ENCODE measurements at places on chromosomes 4 and X.

DNA sequence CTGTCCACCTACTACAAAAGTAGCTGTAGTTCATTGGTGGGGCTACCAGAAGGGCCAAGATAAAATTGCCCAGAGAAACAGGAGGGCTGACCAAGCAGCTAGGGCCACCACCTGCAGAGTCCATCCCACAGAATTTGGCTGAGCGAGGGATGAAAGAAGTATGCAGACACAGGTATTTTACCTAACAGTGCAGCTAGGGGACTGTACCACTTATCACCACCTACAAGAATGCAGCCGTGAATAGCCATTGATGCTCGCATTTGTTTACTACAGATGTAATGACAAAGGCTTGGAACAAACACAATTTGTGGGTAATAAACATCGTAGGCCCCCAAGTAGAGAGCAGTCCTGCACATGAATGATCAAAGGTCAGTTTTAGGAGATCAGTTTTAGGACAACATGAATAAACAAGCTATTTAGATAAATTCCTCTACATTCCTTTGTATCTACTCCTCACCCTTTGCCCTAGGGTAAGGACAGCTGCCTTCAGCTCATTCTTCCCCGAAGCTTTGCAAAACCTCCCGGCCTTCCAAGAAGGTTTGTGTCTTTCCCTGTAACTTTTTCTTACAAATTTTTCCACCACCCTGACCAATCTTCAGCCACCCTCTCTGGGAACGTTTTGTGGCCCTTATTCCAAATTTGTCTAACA, 49.5 kb downstream of the ZNF718 start:
- no peak for DNase-seq

GRCh38 chrX:10597871-10598270, 22.5 kb downstream of the MID1 start:
- no peak for DNase-seq

DNA sequence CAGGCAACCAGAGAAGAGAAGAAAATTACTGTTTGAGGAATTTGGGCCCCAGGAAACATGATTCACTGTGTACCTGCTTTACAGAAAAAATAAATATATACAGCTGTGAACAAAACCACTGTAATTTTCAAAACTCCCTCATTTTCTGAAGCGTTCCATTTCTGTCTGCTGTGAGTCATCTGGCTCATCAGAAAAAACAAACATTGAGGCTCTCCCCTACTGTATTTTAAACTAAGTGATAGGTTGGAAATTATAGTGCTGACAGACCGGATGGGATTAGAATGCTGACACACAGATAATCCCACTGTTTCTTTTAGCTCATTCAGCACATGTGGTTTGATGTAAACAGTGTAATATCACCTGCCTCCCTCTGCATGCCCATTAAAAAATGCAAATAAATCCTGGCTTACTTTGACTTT, 847.0 kb downstream of the TRIML1 start:
- DNase-seq, result no peak

GRCh38 chr4:84146300-84146959, 352.7 kb downstream of the NKX6-1 start:
- DNase-seq, result no peak

DNA sequence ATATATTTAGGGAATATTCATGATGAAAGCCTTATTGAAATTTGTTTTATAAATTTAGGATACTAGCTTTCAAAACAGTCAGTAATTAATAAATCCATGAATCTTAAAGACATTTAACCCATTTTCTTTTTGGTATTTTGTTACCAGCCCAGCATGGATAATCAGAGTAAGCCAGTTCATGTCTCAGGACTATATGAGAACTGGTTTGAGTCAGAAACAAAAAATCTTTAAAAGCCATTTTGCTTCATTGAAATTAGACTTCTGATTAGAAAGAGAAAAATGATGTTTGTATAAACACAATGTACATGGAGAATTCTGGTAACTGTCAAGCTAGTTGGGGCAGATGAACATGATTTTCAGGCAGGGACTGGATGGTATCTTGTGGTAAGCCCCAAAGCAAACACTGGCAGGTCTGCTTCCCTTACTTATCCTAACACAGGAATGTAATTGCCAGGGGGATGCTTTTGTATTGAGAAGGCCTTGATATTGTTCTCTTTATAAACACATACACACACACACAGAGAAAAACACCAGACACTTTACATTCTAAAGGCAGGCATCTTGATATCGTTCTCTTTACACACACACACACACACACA, 9.4 kb downstream of the ARHGAP10 start:
- DNase-seq, result no peak

- no peak for DNase-seq
Observed at GRCh38 chr4:124104101-124104500, 608.4 kb downstream of the ANKRD50 start.

DNA sequence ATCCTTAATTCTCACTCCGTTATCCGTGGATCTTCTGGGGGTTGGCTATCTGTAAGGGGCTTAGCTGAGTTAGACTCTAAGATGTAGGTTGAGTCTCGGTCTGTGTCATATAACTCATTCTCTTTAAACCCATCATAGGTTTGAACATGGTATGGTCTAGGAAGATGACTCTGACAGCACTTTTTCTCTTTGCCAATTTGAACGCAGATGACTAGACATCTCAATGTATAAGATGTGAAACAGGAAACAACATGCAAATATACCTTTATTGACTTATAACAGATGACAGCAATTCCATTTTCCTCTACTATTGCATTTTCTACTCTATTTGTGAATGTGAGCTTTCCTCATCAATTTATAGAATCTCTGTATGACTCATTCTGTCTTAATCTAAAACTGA, 634.8 kb upstream of the MAGEB2 start:
- DNase-seq, result no peak

DNA sequence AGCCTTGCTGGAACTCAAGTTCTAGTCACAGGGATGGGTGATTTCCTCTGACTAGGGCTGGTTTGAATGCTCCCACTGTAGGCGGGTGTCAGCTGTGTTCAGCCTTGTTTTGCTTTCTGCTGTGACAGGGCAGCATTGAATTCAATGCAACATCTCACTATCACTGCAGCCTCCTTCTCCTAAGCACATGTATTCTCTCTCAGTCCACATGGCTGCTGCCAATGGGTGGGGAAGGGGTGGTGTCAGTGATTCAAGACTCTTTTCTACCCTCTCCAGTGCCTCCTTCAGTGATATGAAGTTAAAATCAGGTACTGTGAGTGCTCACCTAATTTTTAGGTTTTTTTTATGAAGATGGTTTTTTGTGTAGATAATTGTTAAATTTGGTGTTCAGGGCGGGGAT, 46.3 kb downstream of the COL4A5 start:
- DNase-seq, result no peak

DNA sequence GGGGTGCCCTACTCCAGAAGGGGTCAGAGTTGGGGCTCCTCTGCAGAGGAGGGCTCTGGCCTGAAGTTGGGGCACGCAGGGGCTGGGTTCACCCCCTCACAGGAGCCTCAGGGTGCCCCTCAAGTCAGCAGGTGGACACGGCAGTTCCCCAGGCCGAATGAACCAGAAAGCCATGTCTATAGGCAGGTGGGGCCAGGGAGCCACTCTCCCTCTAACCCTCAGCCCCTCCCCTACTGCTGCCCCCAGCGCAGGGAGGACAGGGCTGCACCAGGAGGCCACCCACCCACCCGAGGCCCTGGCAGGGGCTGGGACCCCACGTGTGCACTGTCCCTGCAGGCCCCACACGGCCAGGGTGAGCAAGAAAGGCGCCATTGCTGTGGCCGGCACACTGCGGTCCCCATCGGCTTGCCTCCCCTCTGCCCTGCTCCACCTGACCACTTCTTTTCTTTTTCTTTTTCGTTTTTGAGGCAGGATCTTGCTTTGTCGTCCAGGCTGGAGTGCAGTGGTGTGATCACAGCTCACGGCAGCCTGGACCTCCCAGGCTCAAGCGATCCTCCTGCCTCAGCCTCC, 83.8 kb downstream of the FAM53A start:
- no peak for DNase-seq

DNA sequence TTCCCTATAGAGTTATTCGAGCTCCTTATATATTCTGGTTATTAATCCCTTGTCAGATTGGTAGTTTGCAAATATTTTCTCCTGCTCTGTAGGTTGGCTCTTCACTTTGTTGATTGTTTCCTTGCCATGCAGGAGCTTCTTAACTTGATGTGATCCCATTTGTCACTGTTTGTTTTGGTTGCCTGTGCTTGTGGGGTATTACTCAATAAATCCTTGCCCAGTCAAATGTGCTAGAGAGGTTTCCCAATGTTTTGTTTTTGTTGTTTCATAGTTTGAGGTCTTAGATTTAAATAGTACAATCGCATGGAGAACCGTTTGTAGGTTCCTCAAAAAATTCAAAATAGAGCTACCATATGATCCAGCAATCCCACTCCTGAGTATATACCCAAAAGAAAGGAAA, 2.3 kb upstream of the SYTL5 start:
- no peak for DNase-seq

DNA sequence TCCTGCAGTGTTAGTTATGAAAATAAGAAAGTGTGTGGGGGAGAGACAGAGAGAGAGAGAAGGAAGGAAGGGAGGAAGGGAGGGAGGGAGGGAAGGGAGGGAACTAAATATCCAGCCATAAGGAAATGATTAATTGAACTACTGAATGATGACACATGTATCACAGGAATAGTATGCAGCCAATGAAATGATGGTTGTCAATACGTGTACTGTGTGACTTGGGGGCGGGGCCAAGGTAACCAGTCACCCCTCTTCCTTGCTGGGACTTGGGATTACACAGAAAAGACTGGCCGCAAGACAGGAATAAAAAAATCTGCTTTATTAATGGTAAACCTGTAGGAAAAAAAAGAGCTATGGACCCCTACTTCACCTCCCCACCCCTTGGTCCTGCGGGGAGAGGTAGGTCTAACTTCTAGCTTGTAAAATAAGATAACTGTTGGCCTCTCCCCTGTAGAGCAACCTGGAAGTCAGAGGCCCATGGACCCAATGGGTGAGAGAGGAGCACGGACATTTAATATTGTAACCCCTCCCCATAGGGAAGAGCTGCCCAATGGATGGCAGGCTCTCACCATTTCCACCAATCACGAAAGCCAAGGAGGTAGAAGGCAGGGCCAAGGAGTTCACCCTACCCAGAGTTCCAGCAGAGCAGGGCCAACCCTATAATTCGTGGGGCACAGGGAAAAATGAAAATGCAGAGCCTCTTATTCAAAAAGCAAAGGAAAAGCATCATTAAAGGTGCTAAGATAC, 7.4 kb downstream of the PPP2R2C start:
- no peak for DNase-seq

DNA sequence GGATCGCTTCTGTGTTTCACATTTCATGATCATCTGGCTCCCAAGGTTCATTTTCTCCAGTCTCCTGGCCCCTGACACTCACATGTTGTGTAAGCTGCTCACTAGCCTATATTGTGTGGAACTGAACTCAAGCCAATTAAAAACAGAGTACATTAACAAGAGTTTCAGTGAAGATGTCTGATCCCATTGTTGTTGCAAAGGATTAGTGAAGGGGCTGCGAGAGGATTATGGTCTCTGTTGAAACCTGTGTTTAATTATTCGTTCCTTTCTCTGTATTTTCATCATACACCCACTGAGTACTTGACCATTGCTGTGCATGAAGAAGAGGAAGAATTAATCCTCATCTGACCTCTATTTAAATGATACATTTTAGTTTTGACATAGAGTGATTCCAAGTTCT, 54.7 kb downstream of the AFF2 start:
- DNase-seq, result no peak

GRCh38 chrX:134660627-134661026, 2.4 kb upstream of the PLAC1 start:
- DNase-seq, result no peak

GRCh38 chrX:81337805-81338204, 135.9 kb downstream of the SH3BGRL start:
- DNase-seq, result no peak

DNA sequence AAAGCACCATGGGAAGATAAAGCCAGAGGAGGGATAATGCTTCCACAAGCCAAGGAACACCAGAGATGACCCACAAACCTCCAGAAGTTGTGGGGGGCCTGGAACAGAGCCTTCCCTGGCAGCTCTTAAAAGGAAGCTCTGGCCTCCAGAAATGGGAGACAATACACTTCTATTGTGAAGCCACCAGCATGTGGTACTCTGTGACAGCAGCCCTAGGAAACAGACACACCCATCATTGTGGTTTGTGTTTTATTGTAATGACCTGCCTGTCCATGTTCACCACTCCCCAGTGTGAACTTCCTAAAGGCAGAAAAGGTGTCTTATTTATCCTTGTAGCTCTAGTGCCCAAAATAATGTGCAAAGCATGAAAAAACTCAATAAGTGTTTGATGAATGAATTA, 264.1 kb upstream of the GATB start:
- DNase-seq, result no peak

- no peak for DNase-seq
Observed at GRCh38 chrX:12891171-12891570, 15.2 kb upstream of the TLR8 start.

DNA sequence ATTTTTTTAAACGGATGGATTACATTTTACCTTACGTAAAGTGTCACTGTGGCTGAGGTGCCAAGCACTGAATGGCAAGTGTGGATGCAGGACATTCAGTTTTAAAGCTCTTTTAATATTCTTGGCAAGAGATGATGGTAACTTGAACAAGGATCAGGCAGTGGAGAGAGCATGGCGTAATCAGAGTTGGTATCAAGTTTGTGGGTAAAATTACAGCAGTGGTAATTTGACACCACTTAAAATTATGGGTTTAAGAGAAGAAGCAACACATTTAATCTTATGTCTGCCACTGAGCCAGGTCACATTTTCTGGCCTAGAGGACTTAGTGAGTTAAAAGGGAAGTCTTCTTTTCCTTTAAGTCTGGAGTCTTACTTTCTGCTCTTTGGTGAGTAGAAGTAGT, 100.5 kb downstream of the NAA11 start:
- DNase-seq, result no peak

DNA sequence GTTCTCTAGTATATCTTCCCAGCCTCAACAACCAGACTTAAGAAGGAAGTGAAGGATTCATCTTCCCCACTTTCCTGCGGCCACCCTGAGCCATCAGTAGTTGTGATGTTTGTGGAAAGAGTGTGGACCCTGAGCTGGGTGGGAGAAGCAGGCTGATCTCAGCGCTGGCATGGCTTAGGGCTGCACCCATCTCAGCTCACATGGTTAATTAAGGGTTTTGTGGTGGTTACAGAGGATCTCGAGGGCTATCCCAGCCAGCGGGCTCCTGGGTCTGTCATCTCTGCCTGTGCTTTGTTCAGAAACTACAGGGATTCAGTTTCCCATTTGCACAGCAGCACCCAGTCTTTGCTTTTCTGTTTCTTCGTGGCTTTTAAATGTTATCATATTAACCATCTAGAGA, 163.4 kb downstream of the PTTG2 start:
- DNase-seq, result no peak

GRCh38 chr4:109079731-109080130, 222.7 kb downstream of the COL25A1 start:
- DNase-seq, result no peak

All from stimulated activated CD8-positive, alpha-beta memory T cell treated with anti-CD3 and anti-CD28 coated beads, Interleukin-4, amount 100 ng/mL, for 1 hour (primary cell).